HCT116 (cell line): ENCODE measurements at places on chromosomes 12 and 14. TPM values are rescaled to one million over a fixed set of nuclear protein-coding genes. Genes with fewer than 3 reads are reported as not detected.

DNA sequence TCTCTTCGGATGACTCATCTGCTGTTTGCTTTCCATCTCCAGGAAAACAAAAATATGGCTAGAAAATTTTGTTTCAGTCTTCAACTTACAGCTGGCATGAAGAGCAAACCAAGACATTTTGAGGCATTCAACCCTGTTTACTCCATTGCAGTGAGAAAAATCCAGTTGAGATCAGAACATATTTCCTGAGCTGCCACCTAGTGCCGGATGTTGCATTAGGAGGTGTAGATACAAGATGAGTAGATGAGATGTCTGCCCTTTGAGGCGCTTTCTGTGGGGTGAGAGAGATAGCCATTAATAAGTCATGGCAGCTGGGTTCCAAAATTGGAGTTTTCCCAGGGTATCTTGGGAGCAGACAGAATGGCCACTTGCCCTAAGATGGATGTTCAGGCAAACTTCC is 171.1 kb downstream of the PRKCH start:
- DNase-seq = no peak
- H3K4me3 ChIP-seq = no peak overlapping the region
- H3K36me3 ChIP-seq = no peaks in the 10 kb centered on the region

- H3K4me1 ChIP-seq = no peaks in the 10 kb centered on the region
- no peaks in the 10 kb centered on the region for H3K36me3 ChIP-seq
- no peak for DNase-seq
Observed at GRCh38 chr14:90201344-90201743, 55.0 kb upstream of the PSMC1 start.

PAPLN gene
- total RNA-seq = 9.6 TPM

UBE3B gene
- total RNA-seq = 28.9 TPM
